Forelimb muscle (tissue), 1 donor: ENCODE measurements at places on chromosomes 5 and 9. TPM values are rescaled to one million over a fixed set of nuclear protein-coding genes. Genes with fewer than 3 reads are reported as not detected.

IRX2 gene
- 0.13 TPM for polyA plus RNA-seq

C5orf34 gene
- 2.9 TPM for polyA plus RNA-seq

RARS1 gene
- 53.3 TPM for polyA plus RNA-seq

PCDHAC1 gene
- polyA plus RNA-seq, result 0.04 TPM

TAF11L5 gene
- not detected for polyA plus RNA-seq

GPX3 gene
- polyA plus RNA-seq, result 45.0 TPM

DNA sequence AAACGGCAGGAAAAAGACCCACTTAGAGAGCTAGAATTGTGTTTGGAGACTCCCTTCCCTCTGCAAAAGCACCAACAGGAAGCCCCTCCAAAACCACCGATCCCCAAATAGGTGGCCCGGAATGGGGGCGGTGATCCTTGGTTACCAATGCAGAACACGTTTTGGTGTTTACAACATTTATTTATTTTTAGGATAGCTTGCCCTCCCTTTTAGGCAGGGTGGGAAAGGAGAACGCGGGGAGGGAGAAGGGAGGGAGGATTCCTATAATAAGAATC, 579 bp upstream of the NTRK2 start:
- no peak for DNase-seq

DNA sequence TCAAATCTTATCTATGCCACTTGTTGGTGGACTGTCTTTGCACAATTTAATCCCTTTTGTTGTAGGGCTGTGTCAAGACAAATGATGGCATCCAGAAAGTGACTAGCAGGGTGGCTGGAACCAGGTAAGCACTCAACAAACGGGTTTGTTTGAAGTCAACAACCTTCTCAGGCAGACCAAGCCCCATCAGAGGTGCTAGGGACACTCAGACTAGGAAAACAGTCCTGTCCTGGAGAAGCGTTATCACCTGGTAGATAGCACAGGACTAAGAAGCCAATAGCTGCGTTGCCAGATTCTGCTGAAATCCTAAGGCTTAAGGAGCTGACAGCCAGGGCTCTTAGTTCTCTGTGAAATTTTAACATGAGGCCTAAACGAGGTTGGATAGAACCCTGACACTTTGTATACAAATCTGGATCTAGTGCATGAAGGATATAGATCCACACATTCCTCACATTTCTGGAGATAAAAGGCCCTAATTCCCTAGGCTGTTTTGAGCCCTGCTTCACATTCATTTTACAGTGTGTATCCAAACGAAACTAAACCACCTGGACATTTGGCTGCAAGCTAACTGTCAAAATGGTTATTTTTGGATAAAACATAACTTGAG, 179.8 kb downstream of the DCP2 start:
- DNase-seq, result no peak

DNA sequence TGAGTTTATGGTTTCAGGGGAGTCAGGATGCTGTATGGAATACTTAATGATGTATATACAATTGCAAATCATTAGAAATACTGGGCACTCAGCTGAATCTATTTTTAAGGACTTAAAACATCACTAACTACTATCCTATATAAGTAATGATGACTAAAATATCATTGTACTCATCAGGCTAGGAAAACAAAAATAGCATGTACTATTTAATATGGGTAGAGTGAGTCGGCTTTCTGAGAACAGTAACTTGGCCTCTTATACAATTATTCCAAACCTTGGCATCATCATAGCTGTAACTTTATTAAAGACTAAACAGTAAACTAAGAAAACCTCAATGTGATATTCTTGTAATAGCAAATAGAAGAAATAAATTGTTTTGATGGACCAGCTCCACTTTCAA, 94.5 kb downstream of the PJA2 start:
- DNase-seq, result no peak

GRCh38 chr9:72497447-72498046, 23.9 kb upstream of the TMC1 start:
- DNase-seq, result no peak

GRCh38 chr9:136031741-136032730, 63.1 kb downstream of the NACC2 start:
- DNase-seq, result no peak

DNA sequence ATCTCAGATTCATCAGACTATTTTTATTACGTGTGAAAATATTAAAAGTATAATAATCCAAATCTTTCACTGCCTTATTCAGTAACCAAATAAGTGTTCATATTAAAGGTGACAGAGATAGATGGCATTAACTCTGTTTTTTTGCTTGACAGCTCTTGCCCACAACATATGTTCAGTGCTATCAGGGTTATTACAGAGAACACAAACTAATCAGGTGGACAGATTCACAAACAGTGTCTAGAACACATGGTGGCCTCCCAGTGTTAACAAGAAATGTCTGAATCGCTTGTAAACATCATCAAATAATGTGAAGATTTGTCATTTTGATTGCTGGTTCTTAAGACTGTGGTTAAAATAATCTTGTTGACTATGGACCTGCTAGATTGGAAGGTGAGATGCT, 609.1 kb upstream of the GRAMD2B start:
- DNase-seq, result no peak

DNA sequence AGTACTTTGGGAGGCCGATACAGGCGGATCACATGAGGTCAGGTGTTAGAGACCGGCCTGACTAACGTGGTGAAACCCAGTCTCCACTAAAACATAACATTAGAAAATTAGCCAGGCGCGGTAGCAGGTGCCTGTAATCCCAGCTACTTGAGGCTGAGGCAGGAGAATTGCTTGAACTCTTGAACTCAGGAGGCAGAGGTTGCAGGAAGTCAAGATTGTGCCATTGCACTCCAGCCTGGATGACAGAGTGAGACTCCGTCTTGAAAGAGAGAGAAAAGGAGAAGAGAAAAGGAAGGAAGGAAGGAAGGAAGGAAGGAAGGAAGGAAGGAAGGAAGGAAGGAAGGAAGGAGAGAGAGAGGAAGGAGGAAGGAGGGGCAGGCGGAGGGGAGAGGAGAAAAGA, 45.1 kb downstream of the MYO10 start:
- DNase-seq, result no peak

DNA sequence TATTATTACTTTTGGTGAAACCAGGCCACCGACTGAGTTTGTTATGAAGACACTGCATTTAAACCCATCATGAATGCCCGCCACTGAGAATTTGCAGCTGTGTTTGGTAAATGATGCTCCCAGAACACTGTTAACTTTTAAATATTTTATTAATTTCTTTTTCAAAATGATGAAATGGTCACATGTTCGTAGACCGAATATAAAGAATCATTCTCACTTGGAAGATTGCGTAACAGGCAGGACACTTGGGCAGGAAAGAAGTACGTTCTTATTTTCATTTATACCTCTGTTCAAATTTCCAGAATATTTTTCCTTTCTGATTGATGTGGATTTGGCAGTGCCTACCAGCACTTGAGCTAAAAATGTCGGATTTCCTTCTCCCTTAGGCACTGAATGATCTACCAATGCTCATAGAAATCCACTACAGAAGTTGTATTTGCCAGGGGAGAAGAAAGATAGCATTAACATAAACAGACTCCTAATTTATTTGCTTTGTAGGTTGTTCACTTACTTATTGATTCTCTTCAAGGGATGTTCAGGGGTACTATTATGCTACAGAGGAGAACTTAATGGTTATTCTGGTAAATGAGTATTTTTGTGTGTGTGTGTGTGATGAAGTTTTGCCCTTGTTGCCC, 13.8 kb downstream of the CYFIP2 start:
- DNase-seq, result no peak

DNA sequence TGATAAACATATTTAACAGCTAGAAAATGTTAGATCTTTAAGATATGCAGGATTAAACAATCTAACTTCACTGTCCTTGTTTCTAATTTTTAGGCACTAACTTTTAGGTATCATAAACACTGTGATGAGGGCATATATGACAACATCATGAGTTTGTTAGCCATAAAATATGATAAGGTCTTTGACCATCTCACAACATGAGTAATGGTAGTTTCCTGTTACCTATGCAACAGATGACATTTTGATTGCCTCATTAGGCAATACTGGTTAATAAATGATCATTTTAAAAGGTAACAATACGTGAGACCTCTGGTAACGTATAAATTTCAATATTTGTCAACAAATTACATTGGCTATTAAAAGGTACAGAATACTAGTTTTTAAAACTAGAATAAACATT, 613.5 kb downstream of the PDE4D start:
- DNase-seq, result no peak

- no peak for DNase-seq
Measured at GRCh38 chr5:36694351-36694750, 87.9 kb downstream of the SLC1A3 start.

DNA sequence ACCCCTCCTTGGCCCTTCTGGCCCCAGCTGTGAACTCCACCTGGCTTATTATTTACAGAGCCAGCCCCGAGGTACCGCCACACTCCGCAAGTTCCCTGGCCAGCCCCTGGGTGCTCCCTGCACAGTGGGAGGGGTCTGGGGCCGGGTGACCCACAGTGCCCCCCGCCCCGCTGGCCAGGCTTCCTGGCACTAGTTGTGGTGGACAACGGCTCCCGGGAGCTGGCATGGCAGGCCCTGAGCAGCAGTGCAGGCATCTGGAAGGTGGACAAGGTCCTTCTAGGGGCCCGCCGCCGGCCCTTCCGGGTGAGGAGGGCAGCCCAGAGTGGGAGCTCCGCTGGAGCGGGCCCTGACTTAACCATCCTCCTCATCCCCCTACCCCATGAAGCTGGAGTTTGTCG, 3.9 kb downstream of the MAMDC4 start:
- DNase-seq, result no peak

DNA sequence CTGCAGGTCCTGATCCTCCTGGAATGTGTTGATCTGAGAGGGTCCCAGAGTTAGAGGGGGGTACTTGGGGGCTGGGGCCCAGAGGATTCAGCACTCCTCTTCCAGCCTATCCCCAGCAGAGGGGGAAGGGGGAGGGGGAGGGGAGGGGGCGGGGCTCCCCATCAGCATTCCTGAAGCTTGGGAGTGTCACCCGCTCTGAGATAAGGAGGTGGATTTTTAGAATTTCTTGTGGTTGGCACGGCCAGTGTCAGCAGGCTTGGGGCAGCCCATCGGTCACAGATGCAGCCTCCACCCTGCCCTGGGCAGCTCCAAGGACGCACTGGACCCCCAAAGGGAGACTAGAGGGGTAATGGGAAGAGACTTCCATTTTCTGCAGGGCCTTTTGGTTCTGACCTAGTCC, 5.3 kb downstream of the FGF18 start:
- no peak for DNase-seq

GRCh38 chr5:131000289-131000688, 164.8 kb downstream of the HINT1 start:
- DNase-seq, result no peak
